ENCODE measurements at places on chromosomes 7 and 10.

GRCh38 chr10:52818019-52818418 is 45.4 kb upstream of the MBL2 start:
- no peak for DNase-seq

DNA sequence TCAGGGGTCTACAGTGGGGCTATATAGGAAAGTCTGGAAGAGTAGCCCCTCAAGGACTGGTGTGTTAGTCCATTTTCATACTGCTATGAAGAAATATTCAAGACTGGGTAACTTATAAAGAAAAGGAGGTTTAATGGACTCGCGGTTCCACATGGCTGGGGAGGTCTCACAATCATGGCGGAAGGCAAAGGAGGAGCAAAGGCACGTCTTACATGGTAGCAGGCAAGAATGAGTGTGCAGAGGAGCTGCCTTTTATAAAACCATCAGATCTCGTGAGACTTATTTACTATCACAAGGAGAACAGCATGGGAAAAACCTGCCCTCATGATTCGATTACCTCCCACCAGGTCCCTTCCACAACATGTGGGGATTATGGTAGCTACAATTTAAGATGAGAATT is 3.0 kb downstream of the FKBP14 start:
- DNase-seq: no peak

- no peak for DNase-seq
Observed at GRCh38 chr10:113292086-113292485, 260.8 kb upstream of the HABP2 start.

- DNase-seq: no peak
Observed at GRCh38 chr10:127556916-127557315, 7.8 kb downstream of the NPS start.

GRCh38 chr10:118307220-118307619 is 34.9 kb downstream of the FAM204A start:
- no peak for DNase-seq

DNA sequence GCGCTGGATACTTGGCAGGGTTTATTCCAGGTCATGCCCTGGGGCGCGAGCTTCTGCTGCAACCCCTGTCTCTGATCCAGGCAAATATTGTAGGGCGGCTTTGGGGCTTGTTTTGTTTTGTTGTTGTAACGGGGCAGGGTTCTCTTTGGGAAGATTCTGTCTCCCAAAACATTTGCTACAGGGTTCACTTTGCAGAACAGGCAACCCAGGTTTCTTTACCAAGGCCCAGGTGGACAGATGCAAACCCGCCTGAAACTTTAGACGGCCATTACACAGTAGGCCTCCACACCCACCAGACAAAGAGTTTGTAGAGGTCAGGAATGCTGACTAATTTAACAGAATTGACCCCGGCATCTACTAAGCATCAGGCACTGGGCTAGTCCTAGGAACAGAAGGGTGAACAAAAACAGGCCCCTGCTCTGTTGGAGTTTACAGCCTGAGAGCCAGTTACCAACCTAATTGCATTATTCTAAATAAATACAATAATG is 567 bp upstream of the CDCA7L start:
- no peak for DNase-seq

GRCh38 chr7:29895559-29895958 is 89.3 kb downstream of the WIPF3 start:
- no peak for DNase-seq

DNA sequence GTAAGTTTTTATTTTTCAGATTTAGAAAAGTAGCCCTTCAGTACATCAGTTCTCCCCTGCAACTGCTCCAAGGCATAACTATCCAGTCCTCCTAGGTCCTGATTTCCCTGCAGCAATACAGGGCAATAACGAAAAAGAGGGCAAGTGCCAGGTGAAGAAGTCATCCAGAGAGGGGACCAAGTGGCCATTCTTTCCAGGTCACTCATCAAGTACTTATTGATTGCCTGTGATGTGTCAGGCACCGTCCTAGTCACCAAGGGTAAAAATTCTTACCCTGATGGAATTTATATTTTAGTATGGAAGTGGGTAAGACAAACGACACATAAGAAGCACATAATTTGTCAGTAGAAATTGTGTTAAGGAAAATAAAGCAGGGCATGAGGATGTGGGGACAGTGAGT is 67.1 kb upstream of the GSDME start:
- no peak for DNase-seq

DNA sequence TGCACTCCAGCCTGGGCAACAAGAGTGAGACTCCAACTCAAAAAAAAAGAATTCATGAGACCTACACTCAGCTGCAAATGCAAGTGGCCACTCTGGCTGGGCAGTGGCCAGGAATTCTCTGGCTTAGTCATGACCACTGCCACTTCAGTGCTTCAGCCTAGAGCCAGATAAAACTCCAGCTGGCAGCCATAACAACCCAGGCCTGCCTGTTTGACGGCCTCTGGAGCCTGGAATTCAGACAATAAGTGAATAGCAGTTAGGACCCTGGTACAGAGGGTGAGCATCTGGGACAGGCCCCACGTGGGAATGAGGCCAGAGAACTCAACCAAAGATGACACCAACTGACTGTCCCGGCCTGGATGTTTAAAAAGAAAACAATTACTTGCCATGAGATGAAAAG is 18.9 kb downstream of the RCC1L start:
- DNase-seq: no peak

DNA sequence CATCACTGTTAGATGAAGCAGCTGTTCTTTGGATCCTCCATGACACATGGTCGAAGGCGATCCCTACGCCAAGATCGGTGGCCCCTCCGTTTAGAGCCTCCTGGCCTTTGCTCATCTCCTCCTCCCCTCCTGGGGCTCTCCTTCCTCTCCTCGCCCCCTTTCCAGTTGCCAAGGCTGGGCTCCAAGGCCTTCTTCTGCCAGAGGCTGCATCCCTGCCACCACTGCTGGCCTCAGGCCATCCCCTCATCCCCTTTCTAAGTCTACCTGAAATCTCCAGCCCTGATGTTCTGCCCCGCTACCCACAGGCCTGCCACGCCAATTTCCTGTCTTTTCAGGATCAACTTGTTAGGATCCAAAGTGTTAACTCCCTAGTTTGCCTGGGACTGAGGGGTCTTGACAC is 265.1 kb upstream of the ZMIZ1 start:
- no peak for DNase-seq

DNA sequence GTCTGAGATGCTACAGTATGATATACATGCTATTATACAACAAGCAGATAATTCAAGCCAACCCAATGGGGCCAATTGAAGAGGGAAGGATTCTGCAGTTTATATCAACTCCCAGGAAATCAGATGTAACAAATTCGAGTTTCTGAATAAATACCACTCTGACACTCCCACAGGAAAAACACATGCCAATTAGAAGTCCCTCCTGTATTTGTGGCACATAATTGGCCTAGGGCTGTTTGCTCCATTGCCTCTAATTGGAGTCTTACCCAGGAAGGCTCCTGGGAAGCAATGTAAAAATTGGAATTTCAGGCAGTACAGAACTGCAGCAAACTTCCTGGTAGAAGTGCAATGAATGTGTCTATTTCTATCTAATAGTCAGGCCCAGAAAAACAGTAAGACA is 4.7 kb downstream of the PPA1 start:
- no peak for DNase-seq

DNA sequence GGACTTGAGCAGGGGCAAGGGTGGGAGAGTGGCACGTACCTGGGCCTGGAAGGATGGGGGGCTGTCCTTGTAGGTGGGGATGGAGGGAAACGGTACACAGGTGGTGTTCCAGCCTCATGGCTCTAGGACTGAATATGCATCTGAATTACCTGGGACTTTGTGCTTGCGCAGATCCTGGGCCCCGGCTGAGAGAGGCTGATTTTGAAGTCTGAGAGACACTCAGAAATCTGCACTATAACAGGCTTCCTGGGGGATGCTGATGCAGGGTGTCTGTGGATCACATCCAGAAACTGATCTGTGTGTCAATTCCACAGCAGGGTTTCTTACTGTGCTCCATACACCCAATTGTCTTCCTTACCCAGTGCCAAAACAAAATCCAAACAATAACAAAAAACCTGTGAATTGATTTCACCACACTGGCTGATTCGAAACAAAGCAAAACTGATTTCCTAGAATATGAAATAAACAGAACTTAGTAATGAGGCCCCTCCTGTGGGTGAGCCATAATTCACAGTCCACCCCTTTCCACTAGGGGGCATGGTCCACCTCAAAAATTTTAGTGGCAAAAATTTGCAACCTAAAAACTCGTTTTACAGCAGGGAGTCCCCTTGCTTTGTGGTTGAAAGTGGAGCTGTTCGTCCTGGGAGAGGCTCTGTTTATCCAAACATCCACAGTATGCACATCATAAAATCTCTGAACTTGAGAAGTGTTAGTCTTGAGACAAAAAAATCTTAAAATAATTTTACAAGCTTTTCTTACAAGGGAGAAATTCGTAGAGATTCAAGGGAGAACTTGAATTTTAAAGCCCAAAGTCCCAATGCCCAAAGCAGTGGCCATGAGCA is 32.0 kb upstream of the PLEKHA1 start:
- DNase-seq: peak; percentile 50

- no peak for DNase-seq
Observed at GRCh38 chr7:108629651-108630400, 60.2 kb downstream of the DNAJB9 start.
